Gastrocnemius medialis (tissue), 4 donors: ENCODE measurements at places on chromosomes 2 and 18. TPM values are rescaled to one million over a fixed set of nuclear protein-coding genes. Genes with fewer than 3 reads are reported as not detected.

Gene RAMP1
- 71.3 TPM for total RNA-seq

Gene CD8A
- total RNA-seq: 0.31 TPM

Gene PLGLB1
- total RNA-seq: 0.75 TPM

Gene NOSTRIN
- 7.8 TPM for total RNA-seq

Gene SIX2
- 49.4 TPM for total RNA-seq

Gene B4GALT6
- 2.9 TPM for total RNA-seq

Gene SPC25
- not detected for total RNA-seq

Gene TRAK2
- total RNA-seq: 21.0 TPM

DNA sequence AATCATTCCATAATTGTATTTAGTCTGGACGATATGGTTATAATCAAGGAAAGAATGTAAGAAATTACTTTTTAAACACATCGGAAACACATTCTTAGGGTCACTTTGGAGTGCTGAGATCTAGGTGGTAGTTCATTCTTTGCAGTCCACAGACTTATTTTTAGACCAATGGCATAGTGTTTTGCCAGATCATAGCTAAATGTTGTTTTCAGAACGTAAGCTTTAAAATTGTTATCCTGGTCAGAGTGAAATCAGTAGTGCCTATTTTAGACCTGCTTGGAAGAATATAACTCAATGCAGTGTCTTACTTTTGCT, 4.3 kb downstream of the MYL12A start:
- peaks cover 72% of the 10 kb centered on the region for H3K4me1 ChIP-seq
- peaks cover 37% of the 10 kb centered on the region for H3K36me3 ChIP-seq
- peak overlapping the region; percentile 99 for H3K27ac ChIP-seq
- H3K4me3 ChIP-seq: peak overlapping the region; percentile 98
- no peak for DNase-seq

GRCh38 chr18:76932026-76932819, 109.9 kb downstream of the ZNF236 start:
- H3K4me1 ChIP-seq: peaks cover 3% of the 10 kb centered on the region
- peak; percentile 84 for DNase-seq
- H3K4me3 ChIP-seq: no peak overlapping the region
- no peaks in the 10 kb centered on the region for H3K36me3 ChIP-seq
- peak overlapping the region; percentile 79 for H3K27ac ChIP-seq

- no peak for DNase-seq
- H3K27me3 ChIP-seq: no peaks in the 10 kb centered on the region
- no peaks in the 10 kb centered on the region for H3K36me3 ChIP-seq
- no peaks in the 10 kb centered on the region for H3K4me1 ChIP-seq
- no peak overlapping the region for H3K4me3 ChIP-seq
- H3K27ac ChIP-seq: no peak overlapping the region
Measured at GRCh38 chr2:182302174-182302573, 124.7 kb downstream of the PDE1A start.

- peaks cover 52% of the 10 kb centered on the region for H3K4me1 ChIP-seq
- H3K27ac ChIP-seq: peak overlapping the region; percentile 75
- H3K36me3 ChIP-seq: peaks cover 27% of the 10 kb centered on the region
- H3K27me3 ChIP-seq: no peaks in the 10 kb centered on the region
- no peak for DNase-seq
Measured at GRCh38 chr2:131056932-131057287, 36.4 kb downstream of the FAM168B start.

- H3K4me3 ChIP-seq: peak overlapping the region; percentile 65
- H3K4me1 ChIP-seq: peaks cover 51% of the 10 kb centered on the region
- H3K27me3 ChIP-seq: no peaks in the 10 kb centered on the region
- DNase-seq: no peak
- H3K36me3 ChIP-seq: no peaks in the 10 kb centered on the region
- peak overlapping the region; percentile 94 for H3K27ac ChIP-seq
Measured at GRCh38 chr18:13217971-13218367, 591 bp upstream of the LDLRAD4 start.

GRCh38 chr18:76686737-76687231, 135.6 kb upstream of the ZNF236 start:
- H3K27me3 ChIP-seq: peaks cover 12% of the 10 kb centered on the region
- no peak overlapping the region for H3K27ac ChIP-seq
- peaks cover 3% of the 10 kb centered on the region for H3K4me1 ChIP-seq
- H3K4me3 ChIP-seq: no peak overlapping the region

- peaks cover 11% of the 10 kb centered on the region for H3K4me1 ChIP-seq
- H3K27me3 ChIP-seq: no peaks in the 10 kb centered on the region
- H3K36me3 ChIP-seq: no peaks in the 10 kb centered on the region
- no peak for DNase-seq
Measured at GRCh38 chr2:72780477-72780876, 45.4 kb downstream of the EXOC6B start.

GRCh38 chr2:212392043-212392442, 146.6 kb downstream of the ERBB4 start:
- H3K4me3 ChIP-seq: no peak overlapping the region
- no peak for DNase-seq
- no peaks in the 10 kb centered on the region for H3K27me3 ChIP-seq

GRCh38 chr18:3456686-3457069, 6.7 kb downstream of the TGIF1 start:
- no peak for DNase-seq
- H3K27ac ChIP-seq: no peak overlapping the region
- no peak overlapping the region for H3K4me3 ChIP-seq
- H3K27me3 ChIP-seq: no peaks in the 10 kb centered on the region
- peaks cover 39% of the 10 kb centered on the region for H3K4me1 ChIP-seq
- H3K36me3 ChIP-seq: no peaks in the 10 kb centered on the region

- H3K27me3 ChIP-seq: peaks cover 12% of the 10 kb centered on the region
- DNase-seq: no peak
- peaks cover 25% of the 10 kb centered on the region for H3K4me1 ChIP-seq
- no peak overlapping the region for H3K27ac ChIP-seq
- no peaks in the 10 kb centered on the region for H3K36me3 ChIP-seq
Measured at GRCh38 chr2:72141032-72141645, 6.5 kb downstream of the CYP26B1 start.

DNA sequence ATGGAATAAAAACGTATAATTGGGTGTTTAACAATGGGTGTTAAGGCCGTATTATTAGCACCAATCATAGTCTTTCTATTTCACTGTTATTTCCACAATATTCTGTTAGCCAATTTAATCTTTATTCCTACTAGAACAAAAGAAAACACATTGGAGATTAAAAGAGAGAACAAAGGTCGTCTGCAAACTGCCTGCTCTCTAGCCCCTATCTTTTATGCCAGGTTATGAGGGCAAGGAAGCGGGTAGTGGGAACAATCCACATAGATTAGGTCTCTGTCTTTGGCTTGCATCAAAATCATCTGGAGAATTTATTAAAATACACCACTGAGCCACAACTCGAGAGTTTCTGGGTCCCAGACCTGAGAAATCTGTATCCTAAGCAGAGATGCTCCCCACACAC, 69.4 kb upstream of the DSC1 start:
- no peaks in the 10 kb centered on the region for H3K27me3 ChIP-seq
- H3K27ac ChIP-seq: no peak overlapping the region
- H3K36me3 ChIP-seq: no peaks in the 10 kb centered on the region
- no peak for DNase-seq

- H3K4me3 ChIP-seq: no peak overlapping the region
- DNase-seq: no peak
- H3K27ac ChIP-seq: no peak overlapping the region
- no peaks in the 10 kb centered on the region for H3K36me3 ChIP-seq
- H3K4me1 ChIP-seq: no peaks in the 10 kb centered on the region
- H3K27me3 ChIP-seq: no peaks in the 10 kb centered on the region
Measured at GRCh38 chr18:63062246-63062645, 257.3 kb downstream of the BCL2 start.

DNA sequence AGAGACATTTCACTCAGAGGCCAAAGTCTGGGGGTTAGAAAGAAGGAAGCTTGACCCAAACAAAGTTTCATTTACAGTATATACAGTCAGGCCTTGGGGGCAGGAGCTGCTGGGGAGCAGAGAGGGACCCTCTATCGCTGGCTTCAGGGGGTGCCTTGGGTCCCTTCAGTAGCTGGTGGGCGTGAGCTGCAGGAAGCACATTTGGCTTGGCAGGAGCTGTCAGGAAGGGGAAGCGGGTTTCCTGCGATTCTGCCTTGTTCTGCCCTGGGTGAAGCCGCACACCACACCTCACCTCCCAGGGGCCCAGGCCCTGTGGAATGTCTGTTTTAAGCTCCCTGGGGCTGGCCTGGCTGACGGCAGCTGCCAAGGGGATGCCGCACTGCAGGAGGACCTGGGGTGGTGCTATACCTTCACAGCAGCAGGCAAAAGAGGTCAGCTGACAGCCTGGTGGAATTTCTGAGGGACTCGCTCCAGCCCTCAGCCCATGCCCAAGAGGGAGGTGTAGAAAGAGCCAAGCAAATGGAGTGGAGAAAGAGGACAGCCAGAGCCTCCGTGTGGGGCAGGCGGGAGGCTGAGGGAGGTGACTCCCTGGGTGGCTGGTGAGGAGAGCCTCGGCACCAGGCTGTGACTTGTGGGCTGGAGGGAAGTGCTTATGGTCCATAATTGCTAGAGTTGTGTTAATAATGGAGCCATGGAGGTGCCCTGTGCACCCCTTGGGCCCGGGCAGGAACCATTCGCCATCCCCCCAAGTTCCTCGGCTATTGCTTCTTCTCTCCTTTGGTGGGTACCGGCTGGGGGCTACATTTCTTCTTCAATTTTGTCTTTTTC, 43.9 kb downstream of the PSD4 start:
- H3K27ac ChIP-seq: peak overlapping the region; percentile 65
- no peaks in the 10 kb centered on the region for H3K27me3 ChIP-seq
- H3K4me3 ChIP-seq: no peak overlapping the region
- H3K4me1 ChIP-seq: no peaks in the 10 kb centered on the region
